AG10803 (cell line): ENCODE measurements at places on chromosomes 7 and 10.

DNA sequence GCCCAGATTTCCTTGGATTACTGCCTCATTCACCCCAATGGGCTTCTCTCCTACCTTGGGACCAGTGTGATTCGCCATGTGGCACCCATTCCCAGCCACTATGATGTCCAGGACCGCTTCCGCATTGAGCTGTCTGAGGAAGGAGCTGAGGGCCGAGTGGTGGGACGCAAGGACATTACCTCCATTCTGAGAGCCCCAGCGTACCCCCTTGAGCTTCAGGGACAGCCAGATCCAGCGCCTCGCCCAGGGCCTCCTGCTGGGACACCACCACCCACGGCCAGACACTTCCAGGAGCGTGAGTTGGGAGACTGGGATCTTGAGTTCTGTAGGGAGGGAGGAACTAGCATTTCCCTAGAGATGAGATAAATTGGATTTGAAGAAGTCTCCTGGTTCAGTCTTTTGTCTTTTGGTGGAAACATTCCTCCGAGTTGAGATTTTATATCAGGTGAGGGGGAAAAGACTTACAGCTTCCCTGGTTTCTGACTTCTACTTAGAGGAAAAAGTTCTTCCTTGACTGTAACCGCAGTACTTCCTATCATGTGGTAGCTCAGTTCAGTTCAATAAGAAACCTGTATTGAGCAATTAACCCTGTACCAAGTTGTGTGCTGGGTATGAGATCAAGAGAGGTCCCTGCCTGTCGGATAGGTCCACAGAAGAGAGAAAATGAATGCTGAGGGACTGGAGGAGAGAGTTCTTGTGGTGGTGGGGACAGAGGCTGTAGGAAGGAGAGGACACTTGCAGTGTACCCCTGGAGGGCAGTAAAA is 1.3 kb downstream of the MOSPD3 start:
- no peak for DNase-seq

DNA sequence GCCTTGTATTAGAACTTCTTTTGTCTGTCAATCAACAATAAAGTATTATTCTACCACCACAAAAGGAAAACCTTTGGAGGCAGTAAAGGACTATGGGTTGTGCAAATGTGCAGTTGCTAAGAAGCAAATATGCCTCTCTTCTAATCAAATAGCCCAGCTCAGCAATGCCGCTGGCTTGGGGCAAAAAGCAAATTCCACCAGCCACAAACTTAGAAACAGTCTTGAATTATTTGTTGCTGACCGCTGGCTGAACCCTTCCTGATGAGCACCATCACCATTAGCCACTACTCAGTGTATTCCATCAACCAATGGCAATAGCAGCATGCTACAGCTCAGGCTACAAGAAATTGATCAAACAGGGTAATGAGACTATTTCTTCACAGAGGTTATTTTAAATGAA is 51.0 kb downstream of the SKAP2 start:
- peak; percentile 55 for DNase-seq

DNA sequence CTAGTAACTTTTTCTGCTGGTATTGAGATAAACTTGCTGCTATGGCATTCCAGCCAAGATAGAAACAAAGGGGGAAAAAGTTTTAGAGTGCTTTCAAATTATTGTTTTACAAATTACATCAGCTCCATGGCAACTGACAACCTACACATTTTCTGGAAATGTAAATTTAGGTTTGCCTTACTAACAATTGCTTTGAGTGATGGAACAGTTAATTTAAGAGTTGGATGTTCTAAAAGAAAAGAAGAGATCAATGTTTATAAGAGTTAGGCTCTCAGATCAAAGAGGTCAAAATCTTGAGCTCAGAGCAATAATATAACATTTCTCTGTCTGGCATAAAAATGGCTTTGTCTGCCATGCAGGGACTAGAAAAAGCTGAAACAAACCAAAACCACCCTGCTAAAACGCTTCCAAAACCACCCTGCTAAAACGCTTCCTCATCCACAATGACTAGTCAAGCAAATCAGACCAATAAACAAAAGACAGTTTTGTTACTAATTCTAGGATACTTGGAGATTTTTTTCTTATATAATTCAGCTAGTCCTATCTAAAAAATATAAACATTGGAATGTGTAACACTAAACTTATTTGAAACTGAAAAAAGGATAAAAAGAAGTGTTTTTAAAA is 32.3 kb downstream of the ORC5 start:
- DNase-seq, result no peak

GRCh38 chr7:46611508-46611907 is 690.4 kb upstream of the IGFBP3 start:
- no peak for DNase-seq

- peak; percentile 94 for DNase-seq
Observed at GRCh38 chr10:31242902-31243301, 76.1 kb upstream of the ZEB1 start.

DNA sequence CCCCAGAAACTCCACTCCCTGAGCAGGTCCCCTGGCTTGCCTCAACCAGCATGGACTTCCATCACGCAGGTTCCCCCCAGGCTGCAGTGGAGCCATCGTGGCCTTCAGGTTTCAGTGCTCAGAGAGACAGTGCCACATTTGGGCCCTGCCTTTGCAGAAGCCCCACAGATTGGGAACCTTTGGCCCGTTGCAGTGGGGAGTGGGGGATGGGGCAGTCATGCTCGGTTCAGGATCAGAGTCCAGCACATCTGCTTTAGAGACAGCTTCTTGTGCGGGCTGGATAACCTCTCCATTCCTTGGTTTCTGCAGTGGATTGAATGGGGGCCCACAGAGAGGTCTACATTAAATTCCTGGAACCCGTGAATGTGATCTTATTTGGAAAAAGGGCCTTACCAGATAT is 183.9 kb downstream of the EBF3 start:
- DNase-seq, result no peak

- DNase-seq, result no peak
Observed at GRCh38 chr10:64096941-64097340, 575.7 kb downstream of the REEP3 start.

DNA sequence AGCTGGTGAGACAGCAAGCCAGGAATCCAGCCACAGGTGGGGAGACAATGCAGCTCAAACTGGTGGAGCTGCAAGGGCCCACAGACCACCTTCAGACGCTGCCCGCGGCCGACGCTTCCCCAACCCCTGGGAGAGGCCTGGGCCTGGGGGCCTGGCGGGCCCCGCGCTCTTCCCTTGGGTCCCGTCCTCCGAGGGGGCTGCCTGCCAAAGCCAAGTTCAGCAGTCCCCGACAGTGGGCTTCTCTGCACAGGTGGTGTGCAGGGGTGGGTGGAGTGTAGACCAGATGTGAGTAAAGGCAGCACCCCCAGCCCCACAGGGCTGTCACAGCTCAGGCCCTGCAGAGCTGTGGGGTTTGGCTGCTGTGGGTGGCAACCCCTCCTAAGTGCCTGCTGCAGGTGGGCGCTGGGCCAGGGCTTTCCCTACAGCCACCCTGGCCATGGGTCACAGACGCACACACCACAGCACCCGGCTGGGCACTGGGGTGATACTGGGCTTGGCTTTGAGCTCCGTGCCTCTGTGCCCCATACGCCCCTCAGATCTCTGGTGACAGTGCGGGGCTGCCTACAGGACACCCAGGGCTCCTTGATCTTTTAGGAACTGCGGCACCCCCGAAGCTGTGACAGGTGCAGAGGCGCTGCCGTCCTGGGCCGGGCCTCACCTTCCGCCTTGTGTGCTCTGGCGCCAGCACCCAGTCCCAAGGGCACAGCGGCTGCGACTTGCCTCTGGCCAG is 20.5 kb downstream of the BNIP3 start:
- no peak for DNase-seq

DNA sequence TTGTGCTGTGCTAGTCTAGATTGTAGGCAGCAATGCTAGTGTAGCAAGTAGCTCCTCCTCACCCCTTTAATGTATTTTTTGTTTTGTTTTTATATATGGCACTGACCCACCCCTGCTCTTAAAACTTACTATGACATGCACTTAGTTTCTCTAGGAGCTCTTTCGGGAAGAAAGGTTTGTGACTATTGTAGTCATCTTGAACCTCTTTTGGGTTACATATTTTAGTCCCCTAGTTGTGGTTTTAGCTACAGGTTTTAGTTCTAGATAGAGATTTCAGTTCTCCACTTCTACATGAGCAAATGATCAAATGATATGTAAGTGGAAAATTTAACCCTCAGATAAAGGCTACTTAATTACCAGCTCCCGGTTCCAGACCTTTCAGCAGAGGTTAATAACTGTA is 14.9 kb downstream of the MINPP1 start:
- DNase-seq, result no peak
